ENCODE measurements at places on chromosomes 6 and 20.
A peak's percentile ranks its signal among the peaks of the same experiment; 100 is the strongest.

GRCh38 chr6:30942338-30943060 lies 1.7 kb downstream of the MUCL3 start:
- DNase-seq = peak; percentile 57

GRCh38 chr20:44204156-44204831 lies 6.3 kb downstream of the OSER1 start:
- no peak for DNase-seq

DNA sequence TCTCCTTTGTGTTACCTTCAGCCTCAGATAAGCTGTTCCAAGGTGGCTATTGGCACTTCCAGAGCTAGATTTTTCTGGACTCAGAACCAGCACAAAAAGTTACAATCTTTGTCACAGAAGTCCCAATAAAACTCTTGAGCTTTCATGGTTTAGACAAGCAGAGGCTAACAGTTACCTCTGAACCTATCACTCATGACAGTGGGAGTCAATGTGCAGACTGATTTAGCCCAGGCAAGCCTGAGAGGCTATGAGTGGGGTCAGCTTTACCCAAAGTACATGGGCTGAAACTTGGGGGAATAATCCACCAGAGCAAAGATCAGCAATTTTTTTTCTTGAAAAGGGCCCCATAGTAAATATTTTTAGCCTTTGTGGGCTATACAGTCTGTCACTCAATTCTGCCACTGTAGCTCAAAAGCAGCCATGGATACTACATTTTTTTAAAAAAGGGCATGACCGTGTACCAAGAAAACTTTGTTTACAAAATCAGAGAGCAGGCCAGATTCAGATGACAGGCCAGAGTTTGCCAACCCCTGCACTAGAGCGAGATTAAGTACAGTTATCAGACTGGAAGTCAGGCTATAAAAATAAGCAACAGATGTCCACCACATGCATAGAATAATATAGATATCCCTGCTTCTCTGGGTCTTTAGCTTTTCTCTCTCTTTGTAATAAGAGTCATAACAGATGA lies 20.0 kb downstream of the CCN2 start:
- DNase-seq = no peak

DNA sequence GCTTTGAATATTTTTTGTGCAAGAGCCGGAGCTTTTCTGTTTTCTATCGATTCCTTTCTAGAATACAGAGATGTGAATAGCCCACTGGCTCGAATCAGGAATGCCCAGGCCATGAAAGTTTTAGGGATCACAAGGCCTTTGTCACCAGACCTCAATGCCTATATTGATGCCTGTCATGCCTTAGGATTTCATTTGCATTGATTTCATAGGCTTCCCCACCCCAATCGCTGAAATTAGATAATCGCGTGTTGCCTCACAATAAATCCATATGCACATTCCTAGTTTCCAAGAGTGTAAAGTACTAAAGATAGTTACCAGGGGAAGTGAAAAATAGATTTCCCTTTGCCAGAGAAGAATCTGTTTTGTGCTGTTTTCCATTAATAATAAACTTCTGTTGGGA lies 150.8 kb downstream of the SASH1 start:
- DNase-seq = no peak

DNA sequence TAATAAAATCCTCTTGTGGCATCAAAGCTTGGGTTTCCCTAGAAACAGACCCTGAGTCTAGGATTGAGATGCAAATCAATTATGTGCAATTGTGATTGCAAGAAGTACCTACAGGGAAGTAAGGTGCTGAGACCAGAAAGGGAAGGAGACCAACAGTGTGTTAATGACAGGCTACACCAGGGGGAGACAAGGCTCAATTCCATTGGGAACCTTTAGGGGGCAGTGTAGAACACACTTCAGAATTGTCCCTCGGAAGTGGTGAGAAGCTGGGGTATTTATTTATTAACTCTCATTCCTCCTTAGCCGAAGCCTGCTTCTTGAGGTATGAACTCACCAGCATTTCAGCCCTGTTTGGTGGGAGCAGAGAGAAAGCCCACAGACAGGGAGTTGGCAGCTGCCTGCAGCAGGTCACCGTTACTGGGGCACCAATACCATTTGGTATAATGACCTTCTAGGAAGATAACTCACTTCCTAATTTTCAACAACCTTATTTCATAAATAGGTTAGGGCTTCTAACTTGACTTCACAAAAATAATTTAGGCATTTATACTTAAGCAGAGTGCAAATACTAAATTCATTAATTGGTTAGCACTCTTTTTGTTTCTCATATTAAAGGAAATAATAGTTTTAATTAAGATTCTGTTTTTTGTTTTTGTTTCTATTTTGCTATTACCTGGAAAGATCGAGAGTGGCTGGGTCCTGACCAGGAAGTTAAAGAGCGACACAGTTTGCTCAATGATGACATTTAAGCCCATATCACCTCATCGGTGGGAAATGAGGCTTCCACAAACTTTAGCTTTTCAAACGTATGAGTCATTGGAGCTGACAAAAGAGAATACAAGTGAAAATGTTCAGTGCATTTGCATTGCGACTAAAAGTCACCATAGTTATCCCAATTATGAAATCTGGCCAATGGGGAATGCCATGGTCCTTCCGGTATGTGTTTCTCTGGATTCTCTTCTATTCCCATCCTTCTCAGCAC lies 94.8 kb downstream of the BTBD3 start:
- no peak for DNase-seq

- DNase-seq = no peak
Observed at GRCh38 chr20:33686984-33687366, 790 bp upstream of the E2F1 start.

DNA sequence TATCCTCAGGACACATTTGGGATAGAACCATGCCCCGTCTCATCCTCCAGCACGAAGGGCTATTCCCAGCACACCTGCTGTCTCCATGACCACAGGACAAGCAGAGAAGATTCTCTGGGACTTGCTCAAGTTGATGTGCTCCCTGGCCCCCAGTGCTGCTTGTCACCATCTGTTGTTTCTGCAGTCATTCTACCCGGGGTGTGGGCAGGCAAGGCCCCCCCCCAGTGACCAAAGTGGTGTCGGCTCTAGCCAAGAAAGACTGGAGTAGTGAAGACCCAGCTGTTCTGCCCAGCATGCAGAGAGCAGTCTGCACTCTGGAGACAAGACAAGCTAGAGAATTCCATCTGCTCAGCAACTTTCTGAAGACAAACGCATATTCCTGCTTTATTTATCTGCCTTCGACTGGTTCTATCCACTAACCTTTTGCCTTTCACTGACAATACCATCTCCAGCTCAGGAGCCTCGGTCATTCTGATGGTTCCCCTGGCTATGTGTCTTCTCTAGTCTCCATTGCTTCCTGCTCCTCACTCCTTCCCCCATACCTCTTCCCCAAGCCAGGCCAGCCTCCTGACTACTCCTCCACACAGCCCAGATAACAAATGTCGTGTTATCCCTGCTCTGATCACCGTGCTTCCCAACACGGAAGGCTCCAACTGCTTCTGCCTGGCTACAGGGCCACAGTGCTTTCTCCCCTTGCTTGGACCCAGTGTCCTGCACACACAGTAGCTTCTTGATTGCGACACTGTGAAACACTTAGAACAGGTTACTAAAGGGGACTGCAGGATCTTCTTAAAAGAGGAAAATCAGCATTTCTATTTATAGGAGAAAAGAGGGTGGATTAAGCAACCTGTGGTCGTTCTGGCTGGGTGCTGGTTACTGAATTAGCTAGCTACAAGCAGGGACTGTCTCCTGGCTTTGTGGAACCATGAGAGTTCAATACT lies 86.7 kb upstream of the EMILIN3 start:
- no peak for DNase-seq

DNA sequence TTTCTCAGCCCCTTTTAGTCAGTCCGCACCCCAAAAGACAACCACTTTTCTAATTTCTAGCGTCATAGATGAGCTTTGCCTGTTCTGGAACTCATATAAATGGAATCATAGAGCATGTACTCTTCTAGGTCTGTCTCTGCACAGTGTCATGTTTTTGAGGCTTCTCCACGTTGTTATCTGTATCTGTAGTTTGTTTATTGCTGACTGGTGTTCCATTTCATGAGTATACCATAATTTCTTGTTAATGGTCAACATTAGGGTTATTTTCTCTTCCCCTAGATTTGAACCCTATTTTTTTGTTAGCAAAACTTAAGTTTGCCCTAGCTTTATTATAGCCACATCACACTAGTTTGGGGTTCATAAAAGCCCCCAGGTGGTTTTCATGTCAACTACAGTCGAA lies 16.2 kb upstream of the SGK2 start:
- no peak for DNase-seq

Data from right lobe of liver (tissue), 6 donors.